ENCODE measurements at places on chromosomes 11 and 22.

DNA sequence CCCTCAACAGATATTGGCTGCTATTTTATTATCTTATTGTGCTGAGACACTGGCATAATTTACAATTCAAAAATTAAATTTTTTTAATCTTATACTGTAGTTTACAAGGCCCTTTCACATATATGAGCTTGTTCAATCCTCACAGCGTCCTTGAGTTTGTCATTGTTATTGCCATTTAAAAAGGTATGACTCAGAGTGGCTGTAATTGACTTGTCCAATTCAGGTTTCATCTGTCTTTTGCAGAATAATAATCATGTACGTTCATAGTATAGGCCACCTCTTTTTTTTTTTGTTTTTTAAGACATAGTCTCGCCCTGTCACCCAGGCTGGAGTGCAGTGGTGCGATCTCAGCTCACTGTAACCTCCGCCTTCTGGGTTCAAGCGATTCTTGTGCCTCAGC lies 11.5 kb downstream of the PTPRJ start:
- no peak for DNase-seq

DNA sequence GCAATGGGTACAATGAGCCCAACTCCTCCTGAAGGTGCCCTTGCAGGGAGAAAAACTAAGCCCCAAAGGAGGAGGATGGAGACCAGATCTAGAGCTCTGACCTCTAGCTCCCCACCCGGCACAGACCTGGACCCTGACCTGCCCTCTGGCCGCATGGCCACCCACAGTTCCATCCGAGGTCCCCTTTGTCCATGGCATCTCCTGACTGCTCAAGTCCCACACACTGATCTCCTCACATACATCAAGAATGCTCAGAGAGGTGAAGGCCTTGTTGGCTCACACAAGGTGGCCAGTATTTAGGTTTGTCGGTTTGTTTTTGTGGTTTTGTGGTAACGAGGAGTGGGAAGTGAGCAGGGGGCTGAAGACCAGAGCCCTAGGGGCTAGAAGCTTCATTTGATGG lies 423.5 kb upstream of the B3GAT1 start:
- no peak for DNase-seq

- no peak for DNase-seq
These were observed 470.5 kb downstream of the SOX6 start for GRCh38 chr11:15885854-15886253.

- no peak for DNase-seq
These were observed 98.5 kb upstream of the SLC22A12 start for GRCh38 chr11:64492561-64492960.

- no peak for DNase-seq
These were observed 7.5 kb downstream of the RASD2 start for GRCh38 chr22:35547987-35548721.

DNA sequence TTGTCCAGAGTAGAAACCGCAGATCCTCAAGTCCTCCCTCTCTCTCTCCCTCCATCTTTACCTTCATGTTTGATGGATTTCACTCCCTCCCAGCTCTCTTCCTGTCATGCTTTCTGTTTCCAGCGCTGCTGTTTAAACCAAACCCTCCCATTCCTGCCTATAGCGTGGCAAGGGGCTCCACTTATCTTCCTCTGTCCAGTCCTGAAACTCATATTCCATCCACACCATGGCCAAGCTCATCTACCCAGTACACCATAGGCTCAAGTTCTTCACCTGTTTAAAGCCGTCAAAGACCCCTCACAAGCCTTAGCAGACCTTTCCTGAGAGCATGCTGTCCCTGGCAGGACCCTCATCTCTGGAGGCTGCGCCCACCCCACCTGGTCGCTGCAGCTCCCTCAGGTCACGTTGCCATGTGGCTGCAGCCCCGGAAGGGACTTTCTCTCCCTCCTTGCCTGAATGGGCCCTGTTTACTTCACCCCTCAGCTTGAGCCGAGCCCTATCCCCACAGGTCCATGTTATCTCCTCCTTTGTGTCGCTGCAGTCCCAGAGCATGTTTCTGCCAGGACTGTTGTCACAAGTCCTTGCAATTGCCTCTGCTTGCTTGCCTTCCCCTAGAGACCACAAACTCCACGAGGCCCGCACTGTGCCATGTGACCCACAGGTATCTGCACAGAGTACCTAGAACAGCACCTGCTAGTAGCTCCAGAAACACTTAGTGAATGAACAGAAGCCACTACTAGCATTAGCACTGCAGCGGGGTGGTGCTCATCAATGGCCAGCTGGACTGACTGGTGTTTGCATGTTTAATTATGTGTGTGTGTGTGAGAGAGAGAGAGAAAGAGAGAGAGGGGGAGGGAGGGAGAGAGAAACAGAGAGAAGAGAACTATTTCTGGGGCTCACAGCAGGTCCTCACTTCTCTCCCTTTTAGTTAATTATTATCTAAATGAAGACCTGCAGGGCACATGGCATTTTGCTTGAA lies 149.4 kb upstream of the SNX19 start:
- DNase-seq: no peak

Measured in NCI-H2107 (cell line).